Activated effector memory CD4-positive, alpha-beta T cell treated with anti-CD3 and anti-CD28 coated beads, Interleukin-2, amount 50 U/mL, for 16 hours (primary cell): ENCODE measurements at places on chromosomes 6 and 20.

- DNase-seq: no peak
Observed at GRCh38 chr20:19973961-19974629, 43.1 kb upstream of the NAA20 start.

- DNase-seq: no peak
Observed at GRCh38 chr6:111899531-111899930, 26.3 kb upstream of the FYN start.

GRCh38 chr6:22921828-22922227 lies 352.5 kb downstream of the HDGFL1 start:
- DNase-seq: no peak

- DNase-seq: no peak
Observed at GRCh38 chr6:66638099-66638498, 931.1 kb upstream of the EYS start.

- DNase-seq: no peak
Observed at GRCh38 chr20:63268671-63269439, 3.8 kb upstream of the ARFGAP1 start.

DNA sequence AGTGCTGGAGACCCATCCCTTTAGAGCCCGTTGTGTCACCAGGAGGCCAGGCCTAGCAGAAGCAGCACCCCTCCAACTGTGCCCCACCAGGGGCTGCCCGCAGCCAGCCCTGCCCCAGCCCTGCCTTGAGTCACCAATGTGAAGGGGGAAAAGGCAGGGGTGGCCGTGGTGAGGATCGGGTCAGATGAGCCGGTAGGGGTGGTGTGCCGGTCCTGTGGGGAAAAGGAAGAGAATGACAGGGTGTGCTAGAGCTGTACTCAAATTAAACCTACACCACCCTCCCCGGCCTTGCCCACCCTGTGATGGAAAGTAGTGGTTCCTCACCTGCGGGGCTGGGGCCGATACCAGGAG lies 3.1 kb downstream of the SAPCD1 start:
- DNase-seq: no peak

DNA sequence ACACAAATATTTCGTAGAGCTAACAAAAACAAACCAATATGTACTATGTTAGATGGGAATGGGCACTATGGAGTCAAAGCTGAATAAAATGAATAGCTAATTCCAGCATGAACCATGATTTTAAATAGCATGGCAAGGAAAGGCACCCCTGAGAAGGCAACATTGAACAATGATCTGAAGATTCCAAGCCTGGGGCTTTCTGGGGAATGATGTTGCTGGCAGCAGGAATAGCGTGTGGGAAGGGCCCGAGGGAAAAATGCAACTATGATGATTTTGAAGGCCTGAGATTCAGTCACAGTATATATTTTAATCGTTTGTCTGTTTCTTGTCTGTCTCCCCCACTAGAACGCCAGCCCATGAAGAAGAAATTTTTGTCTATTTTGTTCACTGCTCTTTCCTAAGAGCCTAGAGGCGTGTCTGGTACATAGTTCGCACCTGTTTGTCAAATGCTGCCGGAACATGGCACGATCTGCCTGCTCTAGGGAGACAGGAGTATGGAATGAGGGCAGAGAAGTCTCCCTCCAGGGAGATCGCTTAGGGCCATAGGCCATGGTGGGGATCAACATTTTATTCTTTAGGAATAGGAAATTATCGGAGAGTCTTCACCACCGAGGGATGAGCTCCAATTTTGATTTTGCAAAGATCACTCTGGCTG lies 84.8 kb upstream of the EYA2 start:
- DNase-seq: no peak

- no peak for DNase-seq
Observed at GRCh38 chr20:16444057-16444777, 129.0 kb downstream of the KIF16B start.

DNA sequence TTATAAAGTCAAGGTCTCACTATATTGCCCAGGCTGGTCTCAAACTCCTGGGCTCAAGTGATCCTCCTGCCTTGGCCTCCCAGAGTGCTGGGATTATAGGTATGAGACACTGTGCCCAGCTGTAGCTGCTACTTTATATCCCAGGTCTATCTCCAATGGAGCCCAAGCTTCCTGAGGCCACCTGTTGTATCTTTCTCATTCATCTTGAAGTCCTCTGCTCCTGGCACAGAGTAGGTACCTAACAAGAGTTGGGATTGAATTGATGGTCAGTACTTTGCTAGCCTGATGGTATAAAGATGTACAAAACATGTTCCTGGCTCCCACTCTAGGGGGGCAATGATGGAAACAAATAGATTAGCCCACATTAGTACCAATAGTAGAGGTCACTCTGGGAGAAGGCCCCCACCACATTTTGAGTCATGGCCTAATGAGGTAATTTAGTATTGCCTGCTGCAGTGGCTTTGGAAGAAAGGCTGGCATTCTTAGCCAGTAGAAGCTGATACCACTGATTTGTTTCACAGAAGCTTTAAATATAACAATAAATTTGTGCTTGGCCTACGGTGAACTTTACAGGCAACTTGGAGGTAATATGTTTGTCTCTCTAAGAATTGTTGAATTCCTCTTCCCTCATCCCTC lies 5.4 kb downstream of the PTPN1 start:
- no peak for DNase-seq

DNA sequence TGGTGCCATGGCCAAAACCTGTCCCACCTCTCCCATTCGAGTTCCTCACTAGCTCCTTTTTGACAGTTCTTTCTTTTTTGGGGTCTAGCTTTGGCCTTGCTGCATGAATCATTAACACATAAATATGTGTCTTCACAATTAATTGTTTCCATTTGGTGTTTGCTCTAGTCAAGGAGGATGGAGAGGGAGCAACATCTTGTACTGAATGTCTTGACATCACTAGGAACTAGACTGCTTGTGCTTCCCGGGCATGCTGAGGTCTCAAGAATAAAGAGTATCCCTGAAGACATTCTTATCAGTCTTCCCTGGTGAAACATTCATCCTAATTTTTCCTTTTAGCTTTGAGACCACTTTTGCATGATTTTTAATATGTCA lies 77.0 kb upstream of the ESR1 start:
- no peak for DNase-seq

DNA sequence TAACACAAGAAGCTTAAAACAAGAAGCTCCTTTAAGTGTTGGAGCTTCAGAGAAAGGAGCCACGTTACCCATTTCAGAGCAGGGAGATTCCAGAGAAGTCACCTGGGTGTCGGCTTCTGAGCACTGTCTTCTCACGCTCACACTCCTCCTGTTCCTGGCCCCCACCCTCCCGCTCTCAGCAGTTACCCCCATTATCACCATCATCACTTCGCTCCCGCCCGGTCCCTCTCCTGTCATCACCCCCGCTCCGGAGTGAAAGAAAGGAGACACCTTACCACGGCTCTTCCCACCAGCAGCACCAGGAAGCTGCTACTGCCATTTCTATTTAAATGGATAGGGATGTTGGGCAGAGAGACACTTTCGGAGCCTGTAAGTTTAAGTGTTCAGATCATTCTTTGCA lies 123.9 kb downstream of the GMPR start:
- no peak for DNase-seq

DNA sequence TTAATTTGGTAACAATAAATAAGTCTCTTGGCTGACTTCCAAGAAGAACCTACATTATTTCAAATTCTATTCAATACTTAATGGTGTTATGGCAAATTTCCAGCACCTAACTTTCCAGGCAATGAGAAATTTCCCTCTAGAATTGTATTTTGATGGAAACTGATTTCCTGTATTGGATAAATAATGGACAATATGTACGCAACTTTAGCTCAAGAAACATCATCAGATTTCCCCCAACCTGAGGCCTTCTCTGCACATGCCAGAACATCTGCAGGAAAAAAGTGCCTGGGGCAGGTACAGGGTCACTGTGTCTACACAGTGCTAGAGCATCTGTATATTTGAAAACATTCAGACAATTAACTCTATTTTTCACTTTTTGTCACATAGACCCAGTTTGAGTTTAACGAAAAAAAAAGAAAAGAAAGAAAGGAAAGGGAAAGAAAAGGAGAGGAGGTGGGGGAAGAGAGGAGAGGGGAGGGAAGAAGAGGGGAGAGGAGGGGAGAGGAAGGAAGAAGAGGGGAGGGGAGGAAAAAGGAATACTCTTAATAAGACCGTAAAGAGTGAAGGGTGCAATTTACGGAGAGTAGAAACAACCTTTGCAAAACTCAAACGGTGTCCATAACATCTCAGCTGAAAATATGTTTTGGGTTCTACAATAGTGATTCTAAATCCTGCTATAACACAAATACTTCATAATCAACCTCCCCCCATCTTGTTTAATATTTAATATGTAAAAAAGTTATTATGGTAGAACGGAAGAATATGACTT lies 130.0 kb downstream of the TSHZ2 start:
- no peak for DNase-seq

DNA sequence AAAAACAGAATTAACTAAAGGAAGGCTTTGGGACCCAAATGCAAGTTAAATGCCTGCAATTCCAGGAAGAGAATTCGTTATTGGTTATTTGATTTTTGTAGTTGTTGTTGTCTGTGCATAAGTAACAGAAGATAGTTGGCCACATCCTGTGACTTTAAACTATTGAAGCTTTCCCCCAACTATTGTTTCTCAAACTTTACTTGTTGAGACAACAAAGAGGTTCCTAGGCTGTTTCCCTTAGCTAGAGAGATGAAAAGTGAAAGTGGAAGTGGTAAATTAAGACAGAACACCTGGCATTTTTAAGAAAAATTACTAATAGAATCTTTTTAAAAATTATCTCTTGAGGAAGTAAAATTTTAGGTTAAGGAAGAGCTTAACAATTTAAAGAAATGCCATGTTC lies 525.2 kb downstream of the PKHD1 start:
- DNase-seq: no peak

GRCh38 chr6:156449569-156449968 lies 327.6 kb upstream of the ARID1B start:
- DNase-seq: no peak

DNA sequence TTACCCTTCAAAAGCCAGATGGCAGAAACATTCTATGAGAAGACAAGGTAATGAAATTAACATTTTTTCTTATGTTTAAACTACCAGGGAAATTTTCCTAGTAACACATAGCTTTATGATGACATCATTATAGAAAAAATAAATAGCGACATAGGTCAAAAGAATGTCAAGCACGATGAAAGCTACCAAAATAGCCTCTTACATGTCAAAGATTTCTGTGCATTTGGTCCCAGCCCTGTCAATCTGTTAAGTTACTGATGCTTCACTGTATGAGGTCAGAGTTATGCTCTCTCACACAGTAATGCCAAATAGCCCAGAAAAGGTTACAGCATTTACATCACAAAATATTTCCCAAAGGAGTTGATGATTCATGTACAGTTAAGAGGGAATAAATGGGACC lies 199.8 kb upstream of the DEFB112 start:
- DNase-seq: no peak

DNA sequence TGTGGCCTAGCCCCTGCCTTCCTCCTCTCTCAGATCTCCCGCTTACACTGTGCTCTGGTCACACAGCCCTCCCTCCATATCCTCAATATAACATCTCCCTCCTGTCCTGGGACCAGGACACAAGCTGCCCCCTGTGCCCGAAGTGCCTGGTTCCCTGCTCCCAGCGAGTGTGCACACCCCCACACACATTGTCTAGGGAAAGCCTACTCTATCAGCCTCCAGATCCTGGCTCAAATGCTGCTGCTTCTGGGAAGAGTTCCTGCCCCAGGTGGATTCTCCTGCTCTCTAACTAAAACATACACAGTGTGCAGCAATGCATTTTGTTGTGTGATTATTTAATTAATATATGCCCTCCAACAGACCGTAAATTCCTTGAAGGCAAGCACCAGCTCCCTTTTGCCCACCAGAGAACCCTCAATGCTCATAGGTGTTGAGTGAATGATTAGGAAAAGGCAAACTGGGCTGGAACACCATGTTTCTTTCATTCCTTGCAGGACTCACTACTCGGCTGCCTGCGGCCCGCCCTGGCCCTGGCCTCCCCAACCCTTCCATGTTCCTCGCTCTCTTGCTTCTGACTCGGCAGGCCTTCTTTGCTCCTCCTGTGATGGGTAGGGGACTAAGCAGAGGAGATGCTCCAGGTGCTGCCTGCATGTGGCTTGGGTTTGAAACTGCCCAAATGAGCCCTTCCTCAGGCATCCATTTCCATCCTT lies 194.6 kb downstream of the ZDHHC14 start:
- DNase-seq: no peak

DNA sequence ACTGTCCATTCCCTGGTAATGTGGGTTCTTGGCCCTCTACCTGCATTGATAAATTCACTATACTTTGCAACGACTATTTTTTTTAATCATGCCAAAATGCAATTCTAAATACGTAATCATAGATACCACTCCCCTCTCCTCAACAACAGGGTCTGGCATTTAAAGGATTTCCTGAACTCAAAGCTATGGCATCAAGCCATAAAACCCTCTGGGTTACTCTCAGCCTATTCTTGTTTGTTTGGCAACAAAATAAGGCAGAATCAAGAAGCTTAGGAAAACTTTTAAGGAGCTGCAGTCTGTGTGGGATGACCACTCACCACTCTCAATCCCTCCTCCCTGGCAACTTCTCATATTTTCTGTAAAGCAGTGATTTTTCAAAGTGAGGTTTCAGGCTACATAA lies 669.9 kb upstream of the ID4 start:
- DNase-seq: no peak
